Activated T-helper 2 cell treated with anti-CD3 and anti-CD28 coated beads, Interferon-gamma antibody, Interleukin-2, Interleukin-4, amounts not matched to agents 10 μg/mL and 5 μg/mL and 100 μg/mL, durations not matched to agents 14 hours and 24 hours and 36 hours (primary cell): ENCODE measurements at places on chromosomes 7 and 10. TPM values are rescaled to one million over a fixed set of nuclear protein-coding genes. Genes with fewer than 3 reads are reported as not detected.

Gene RAMP3
- 0.14 TPM in 2 replicates for total RNA-seq

Gene ACSM6
- not detected in 2 replicates for total RNA-seq

DNA sequence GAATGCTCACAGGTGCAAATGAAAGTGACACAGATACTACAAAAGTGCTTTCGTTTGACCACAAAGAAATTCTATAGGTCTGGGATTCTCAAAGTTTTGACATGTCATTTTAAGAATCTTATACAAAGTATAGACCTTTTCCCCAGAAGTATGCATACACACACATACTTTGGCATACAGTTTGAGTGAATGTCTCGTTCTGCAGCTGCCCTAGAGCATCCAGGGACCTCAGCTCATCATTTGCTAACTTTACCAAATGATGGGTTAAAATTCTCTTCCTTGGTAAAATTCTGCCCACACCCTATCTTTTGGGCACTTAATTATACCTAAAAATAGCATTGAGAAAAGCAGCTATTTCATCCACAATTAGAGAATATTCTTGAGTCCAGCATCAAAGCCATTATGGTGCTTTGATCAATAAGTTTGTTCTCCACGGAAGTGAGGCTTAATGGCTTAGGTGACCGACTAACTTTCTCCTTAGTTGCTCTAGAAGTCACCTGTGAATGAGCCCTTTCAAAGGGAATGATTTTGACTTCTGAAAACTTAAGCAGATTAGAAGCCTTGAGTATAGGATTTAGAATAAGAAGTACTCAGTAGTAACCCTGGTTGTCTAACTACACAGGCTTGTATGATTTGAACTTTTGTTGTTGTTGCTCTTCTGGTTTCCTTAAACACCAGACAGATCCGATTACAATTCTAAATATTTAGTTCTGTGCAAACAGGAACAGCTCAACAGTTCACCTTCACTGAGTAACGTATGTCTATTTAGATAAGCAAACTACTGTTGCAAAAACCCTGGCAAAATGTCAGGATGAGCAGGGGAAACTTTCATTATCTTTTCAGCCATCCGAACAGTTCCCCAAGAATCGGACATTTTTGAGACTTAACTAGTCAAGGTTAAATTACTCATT, 70.6 kb downstream of the CNNM2 start:
- DNase-seq, result no peak

GRCh38 chr7:150805864-150806263, 5.3 kb downstream of the TMEM176A start:
- DNase-seq, result no peak

Gene UNCX
- total RNA-seq, result not detected in 2 replicates

DNA sequence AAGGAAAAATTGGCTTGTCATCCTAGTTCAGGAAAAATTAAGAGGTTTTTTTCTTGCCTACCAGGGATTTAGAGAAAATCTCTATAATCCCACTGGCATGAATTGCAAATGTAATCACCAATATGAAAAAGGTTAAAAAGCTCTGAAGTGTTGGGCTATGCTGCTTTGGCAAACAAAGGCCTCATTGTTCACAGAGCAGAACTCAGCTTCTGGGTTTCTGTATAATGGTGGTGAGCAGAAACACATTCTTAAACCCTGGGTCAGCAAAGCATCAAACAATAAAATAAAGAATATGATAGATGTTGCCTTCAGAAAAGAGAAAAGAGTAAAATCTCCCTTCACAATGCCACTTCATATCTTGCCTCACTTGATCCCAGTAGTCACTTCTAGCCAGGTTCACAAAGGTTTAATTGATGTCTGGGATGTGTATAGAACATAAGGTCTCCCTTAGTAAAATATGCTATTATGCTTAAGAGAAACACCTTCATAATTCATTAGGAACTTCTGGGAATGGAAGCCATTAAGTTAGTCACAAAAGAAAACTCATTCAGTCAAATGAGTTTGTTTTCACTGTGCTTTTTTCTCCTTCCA, 1255.5 kb upstream of the PHF14 start:
- DNase-seq, result no peak

Gene SEMA4G
- 1.3 and 1.6 TPM in 2 replicates for total RNA-seq
